ENCODE measurements at places on chromosomes 3 and 15.

DNA sequence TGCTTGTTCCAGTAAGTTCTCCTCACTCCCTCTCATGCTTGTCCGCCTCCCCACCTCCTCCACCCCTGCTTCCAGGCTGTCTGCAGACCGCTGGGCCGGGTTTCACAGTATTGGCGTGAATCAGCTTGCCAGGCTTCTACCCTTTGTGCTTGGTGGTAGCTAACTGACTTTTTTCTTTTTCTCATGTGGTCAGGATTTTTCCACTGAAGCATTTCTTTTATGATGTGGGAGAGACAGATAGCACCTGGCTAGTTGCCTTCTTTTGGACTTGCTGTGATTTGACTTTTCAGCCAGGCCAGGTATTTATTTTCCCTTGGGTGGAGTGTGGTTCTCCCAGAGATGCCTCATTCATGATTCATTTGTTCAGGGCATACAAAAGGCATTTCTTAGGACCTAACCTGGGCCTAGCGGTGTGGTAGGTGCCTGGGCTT lies 60.6 kb downstream of the ST6GAL1 start:
- DNase-seq, result no peak

- no peak for DNase-seq
Observed at GRCh38 chr3:132289316-132289715, 27.9 kb upstream of the ACP3 start.

DNA sequence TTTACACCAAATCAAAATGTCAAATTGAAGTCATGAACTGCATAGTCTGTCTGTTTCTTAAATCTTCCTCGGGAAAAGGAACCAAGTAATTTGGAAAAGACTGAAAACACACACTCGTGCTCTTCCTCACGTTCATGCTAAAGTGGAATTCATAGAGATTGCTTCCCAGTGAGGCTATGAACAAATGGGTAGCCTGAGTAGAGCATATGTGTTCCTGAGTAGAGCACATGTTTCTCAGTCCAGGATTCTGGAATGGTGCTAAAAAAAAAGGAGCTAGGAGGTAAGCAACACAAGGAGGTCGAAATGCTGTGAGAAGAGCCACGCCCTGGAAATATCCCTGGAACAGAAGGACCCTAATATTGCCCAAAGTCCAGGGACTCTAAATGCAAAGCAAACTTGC lies 494.2 kb upstream of the THBS1 start:
- no peak for DNase-seq

DNA sequence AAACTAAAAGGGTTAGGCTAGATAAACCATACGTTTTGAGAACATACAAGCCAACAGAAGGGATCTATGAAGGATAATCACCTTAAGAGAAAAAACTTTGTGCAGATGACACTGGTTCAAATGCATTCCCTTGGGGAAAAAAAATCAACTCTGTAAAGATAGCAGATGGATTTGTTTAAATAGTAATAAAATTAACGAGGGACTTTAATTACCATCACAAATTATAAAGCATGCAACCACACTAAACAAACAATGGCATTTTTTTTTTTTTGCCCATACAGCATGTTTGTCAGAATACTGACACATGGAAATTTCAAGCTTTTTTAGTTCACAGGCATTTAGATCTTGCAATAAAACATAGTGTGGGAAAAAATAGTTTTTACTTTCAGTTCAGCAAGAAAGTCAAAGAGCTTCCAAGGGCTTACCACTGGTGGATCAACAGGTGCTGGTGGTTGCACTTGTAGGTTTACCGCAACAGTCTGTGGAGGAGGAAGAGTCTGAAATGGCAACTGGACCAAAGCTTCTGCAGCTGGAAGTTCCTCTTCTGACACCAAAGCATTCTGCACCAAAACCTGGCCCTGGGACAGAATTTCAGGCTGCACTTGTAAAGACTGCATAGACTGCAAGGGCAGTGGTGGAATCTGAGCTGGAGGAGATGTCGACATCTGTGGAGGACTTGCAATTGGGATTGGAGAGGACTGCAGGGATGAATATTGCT lies 53.1 kb downstream of the PHC3 start:
- no peak for DNase-seq

DNA sequence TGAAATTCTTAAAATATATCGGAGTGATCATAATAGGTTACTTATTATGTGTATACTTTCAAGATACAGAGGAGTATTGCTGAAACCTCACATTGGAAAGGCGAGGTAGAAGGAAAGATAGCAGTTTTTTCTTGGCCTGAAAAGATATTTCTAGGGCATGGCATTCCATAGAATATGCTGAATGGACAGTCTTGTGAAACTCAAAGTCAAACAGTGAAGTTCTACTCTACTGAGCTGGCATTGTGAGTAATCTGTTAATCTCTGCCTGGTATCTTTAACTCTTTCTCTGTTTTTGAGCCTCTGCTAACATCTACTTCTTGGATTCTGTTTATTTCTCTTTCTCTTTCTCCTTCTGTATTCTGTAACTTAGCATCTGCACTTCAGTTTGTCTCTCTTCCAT lies 176.3 kb upstream of the ZBTB20 start:
- DNase-seq, result no peak

DNA sequence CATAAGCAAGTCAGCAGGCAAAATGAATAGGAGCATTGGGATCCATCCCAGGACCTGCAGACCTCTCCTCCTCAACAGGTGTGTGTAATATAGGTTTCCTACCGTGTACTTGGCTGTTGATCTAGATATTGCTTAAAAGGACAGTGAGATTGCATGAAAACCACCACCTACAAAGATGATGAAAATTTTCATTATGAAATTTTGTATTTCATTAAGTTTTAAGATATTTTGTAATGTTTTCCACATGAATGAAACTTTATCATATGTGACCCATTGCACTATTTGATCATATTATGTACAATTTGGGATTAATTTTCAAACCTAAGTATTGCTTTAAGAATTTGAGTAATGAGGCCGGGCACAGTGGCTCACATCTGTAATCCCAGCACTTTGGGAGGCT lies 94.3 kb upstream of the TRPM1 start:
- no peak for DNase-seq

DNA sequence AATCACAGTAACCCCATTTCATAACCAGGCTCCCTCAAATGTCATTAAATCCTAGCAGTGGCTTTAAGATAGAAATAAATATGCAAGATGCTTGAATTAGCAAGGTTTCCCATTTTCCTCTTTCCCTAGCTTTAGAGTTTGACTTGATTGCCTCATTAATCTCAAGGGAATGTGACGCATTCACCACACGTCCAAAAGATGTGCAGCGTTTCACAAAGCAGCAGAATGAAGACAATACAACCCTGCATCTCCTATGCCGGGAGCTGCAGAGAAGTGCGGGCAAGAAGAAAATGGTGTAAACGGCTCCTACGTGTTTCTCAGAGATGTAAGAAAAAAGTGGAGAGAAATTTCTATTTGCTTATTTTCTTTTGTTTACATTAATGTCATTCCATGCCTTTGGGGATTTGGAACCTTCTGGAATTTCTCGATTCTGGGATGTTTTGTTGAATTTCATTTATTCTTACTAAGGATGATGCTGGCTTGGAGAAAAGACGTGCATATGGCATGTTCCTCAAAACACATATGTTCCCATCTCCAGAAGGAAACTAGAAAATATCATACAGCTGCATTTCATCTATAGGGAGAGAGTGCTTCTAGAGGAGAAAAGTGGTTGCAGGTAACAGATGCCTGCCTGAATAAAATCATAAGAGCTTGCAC lies 27.8 kb upstream of the FRMD4B start:
- DNase-seq, result no peak

GRCh38 chr3:131393868-131394267 lies 12.3 kb downstream of the NUDT16 start:
- no peak for DNase-seq

DNA sequence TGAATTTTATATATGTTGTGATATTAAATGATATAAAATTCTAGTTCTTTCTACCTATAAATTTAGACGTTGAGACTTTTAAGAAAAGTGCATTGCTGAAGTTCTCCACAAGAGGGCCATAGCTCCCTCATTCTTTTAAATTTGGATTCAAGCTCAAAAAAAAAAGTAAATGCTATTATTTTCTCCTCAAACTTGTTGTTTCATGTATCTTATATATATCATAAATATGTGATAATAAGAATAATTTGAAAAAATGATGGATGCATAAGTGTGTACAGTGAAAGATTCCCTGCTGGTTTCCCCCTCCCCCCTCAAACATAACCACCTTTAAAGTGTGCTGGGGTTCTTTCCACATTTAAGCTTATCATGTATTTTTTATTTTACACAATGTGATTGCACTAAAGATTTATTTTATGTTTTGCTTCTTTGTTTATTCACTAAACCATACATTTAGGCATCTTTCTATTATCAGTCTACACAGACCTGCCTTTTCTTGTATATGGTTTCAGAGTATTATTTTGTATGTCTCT lies 769.4 kb upstream of the GOLIM4 start:
- DNase-seq, result no peak

GRCh38 chr3:145272684-145273083 lies 888.3 kb downstream of the PLOD2 start:
- DNase-seq, result no peak

Measured in stimulated activated CD8-positive, alpha-beta memory T cell treated with anti-CD3 and anti-CD28 coated beads, Interleukin-12 subunit alpha, Interleukin-12 subunit beta, amount 100 ng/mL, for 4 hours (primary cell).